ENCODE measurements at places on chromosomes 13 and 19.

DNA sequence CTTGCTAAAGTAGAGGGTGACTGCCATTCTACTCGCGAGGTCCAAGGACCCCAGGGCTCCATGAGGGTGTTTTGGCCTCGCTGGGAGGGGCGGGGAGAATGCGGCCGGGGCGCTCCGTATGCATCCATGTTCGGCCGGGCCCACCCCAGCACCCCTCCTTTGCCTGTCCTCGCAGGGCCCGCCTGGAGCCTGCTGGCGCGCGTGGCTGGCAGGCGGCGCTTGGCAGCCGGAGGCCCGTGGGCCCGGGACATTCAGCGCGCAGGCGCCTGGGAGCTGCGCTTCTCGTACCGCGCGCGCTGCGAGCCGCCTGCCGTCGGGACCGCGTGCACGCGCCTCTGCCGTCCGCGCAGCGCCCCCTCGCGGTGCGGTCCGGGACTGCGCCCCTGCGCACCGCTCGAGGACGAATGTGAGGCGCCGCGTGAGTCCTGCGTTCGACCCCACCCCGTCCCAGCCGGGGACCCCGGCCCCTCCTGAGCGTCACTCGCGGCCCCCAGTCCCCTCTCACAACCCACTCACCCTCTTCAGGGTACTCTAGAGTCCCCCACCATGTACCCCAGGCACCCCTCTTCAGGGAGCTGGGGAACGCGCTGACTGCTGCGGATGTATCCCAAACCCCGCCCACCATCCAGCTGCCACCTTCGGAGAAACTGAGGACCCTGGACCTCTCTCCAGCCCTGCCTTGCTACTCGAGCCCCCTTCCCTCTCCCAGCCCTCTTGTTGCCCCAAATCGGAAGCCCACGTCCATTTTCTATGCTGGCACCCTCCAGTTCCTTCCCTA is 4.1 kb downstream of the DLL3 start:
- no peak for DNase-seq

DNA sequence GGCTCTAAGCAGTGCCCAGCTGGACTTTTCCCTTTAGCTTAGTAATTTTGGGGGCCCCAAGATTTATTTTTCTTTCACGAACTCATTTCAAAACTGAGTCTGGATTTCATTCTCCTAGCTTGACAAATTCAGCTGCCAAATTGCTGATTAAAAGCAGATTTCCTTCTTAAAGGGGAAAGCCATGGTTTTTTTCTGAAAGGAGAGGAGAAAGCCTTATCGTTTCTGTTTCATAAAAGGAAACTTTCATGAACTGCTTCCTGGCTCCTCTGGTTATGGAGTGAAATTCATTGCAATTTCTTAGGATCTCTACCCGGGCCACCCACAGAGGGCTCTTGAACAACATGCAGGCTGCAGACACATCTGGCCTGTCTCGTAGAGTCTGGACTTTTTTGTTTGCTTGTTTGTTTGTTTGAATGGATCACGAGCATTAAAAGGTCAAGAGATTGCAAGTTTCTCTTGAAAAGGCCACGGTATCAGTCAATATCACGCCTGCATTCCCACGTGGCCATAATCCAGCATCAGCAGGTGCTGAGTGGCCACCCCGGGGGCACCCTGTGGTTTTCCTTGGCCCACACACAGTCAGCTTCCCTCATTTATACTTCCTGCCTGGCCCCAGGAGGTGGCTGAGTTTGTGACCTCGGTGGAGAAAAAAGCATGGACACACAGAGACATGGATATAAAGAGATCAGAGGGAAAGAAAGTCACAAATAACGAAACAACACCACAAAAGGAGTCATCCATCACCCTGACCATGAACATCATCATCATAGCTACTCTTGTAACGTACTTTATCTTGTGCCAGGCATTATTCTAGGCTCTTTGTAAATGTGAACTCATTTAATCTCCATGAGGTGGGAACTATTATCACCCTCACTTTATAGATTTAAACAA is 10.5 kb upstream of the KLK4 start:
- no peak for DNase-seq

DNA sequence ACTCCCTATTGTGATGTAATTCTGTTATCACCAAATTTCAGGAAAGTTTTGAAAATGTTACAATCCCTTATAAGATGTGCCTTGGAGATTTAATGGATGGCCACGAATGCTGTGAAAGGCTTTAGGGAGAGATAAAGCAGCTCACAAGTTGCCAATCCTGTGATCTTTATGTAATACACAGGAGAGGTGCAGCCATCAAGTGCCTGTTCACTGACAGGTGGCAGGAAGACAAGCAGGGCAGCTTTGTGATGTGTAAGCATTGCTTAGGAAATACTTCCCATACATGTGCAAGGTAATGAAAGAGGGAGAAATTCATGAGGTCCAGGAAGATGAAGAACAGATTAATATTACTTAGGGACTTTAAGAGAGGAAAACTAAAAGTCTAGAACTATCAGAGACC is 628.8 kb downstream of the SLITRK6 start:
- no peak for DNase-seq

GRCh38 chr13:75635101-75635827 is 866 bp upstream of the LMO7 start:
- DNase-seq = no peak

Data from vagina (tissue), 2 donors.